ENCODE measurements at places on chromosomes 4 and X. TPM values are rescaled to one million over a fixed set of nuclear protein-coding genes. Genes with fewer than 3 reads are reported as not detected.

The P2RY8 gene
- total RNA-seq, result 114 TPM

The SLC34A2 gene
- not detected for total RNA-seq

DNA sequence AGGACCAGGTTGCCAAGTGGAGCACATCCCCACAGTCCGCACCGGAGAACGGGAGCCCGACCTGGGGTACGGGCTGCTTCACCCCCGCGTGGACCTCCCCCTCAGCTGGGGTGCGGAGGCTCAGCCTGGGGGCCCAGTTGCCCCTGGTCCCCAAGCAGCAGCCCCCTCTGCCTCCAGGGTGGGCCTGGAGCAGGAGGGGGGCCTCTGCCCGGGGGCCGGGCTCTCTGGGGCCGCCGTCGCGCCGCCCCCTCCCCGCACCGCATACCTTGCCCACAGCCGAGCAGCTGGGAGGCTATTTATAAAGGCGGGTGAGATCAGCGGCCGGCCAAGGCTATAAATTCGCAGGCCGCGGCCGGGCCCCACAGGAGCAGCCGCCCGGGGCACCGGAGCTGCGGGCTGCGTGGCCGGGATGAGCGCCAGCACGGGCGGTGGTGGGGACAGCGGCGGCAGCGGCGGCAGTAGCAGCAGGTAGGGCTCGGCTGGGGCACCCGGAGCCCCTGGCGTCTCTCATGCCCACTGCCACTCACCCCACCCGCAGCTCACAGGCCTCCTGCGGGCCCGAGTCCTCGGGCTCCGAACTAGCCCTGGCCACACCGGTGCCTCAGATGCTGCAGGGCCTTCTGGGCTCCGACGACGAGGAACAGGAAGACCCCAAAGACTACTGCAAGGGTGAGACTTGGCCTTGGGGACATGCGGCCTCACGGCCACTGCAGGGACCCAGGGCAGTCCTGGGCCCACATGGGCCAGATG, at the start of gene SRPK3:
Gene SRPK3, plus strand, starts transcription at position 364 of the 750 bp plus-strand sequence. Its CDS starts 46 bp downstream, at position 410.
- peaks cover 12% of the 10 kb centered on the region for H3K4me1 ChIP-seq
- peaks cover 2% of the 10 kb centered on the region for H3K36me3 ChIP-seq
- H3K27me3 ChIP-seq, result peaks cover 2% of the 10 kb centered on the region
- H3K27ac ChIP-seq, result no peak within 1 kb of the TSS

DNA sequence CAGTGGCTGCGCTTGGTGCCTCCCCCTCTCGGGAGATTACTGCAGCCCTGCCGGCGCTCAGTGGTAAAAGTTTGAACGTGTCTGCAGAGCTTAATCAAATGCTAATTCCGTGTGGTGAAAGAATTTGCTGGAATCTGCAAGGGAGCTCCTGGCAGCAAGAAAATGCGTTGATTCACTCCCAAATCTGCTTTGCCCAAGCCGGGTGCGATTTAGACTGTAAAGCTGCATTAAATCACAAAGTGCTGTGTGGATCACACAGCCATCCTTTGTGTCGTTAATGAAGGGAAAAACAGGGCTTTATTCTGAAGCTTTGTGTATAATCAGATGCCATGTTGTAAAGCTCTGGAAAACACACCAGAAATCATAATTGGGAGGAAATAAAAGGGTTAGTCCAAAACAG, 444.1 kb downstream of the BCOR start:
- no peak overlapping the region for H3K4me3 ChIP-seq
- no peaks in the 10 kb centered on the region for H3K27me3 ChIP-seq
- DNase-seq, result no peak
- no peak overlapping the region for H3K27ac ChIP-seq
- H3K4me1 ChIP-seq, result no peaks in the 10 kb centered on the region
- no peaks in the 10 kb centered on the region for H3K36me3 ChIP-seq

DNA sequence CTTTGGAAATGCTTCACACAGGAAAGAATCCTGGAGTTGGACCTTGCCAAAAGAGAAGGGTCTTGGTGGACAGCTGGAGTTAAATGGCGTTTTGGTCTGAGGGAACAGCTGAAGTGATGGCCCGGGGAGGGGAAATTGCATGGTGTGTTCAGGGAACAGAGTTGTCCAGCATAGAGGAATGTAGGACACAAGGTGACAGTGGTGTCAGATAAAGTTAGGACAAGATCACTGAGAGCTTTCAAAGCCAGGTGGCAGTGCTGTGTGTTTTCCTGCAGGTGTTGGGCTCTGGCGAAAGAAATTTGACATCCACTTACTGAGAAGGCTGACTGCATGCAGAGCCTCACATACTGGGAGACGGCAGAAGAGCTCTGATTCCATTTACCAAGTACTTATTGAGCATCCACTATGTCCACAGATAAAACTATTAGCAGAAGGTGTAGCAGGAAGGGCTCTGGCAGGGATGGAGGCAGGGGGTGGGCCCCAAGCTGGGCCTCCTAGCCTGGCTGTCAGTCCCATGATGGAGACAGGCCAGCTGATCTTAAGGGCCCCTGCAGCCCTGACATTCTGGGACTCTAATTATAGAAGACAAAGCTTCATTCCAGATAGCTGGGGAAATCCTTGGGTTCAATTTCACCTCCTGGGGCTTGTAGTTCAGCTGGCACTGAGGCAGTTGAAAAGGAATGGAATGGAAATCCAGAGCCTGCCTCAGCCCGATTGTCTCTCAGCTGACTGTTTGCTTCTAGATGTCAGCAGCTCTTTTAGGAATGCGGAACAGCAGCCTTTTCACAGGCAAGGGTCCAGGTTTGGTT, 150.2 kb upstream of the MAMLD1 start:
- no peaks in the 10 kb centered on the region for H3K27me3 ChIP-seq
- DNase-seq, result no peak
- no peak overlapping the region for H3K4me3 ChIP-seq
- H3K36me3 ChIP-seq, result no peaks in the 10 kb centered on the region
- no peak overlapping the region for H3K27ac ChIP-seq

DNA sequence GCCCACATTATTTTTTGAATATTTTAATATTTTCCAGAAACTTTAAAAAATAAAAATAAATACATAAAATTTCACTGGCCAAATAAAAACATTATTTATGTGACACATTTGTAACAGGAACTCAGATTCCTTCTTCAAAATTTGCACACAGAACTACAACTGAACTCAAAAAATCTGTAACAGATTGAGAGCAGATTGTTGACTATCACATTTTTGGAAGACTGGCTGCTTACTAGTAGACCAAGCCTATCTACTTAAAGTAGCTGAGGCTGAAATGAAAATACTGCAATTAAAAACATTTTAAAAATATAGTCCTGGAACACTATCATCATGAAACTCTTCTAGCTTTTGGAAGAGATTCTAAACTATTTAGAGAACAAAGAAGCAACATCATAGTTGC, 203.9 kb downstream of the SH3BGRL start:
- no peaks in the 10 kb centered on the region for H3K36me3 ChIP-seq
- no peak overlapping the region for H3K27ac ChIP-seq
- DNase-seq, result no peak
- H3K4me1 ChIP-seq, result no peaks in the 10 kb centered on the region
- no peaks in the 10 kb centered on the region for H3K27me3 ChIP-seq
